Foreskin keratinocyte (primary cell): ENCODE measurements at places on chromosomes 12 and 14. TPM values are rescaled to one million over a fixed set of nuclear protein-coding genes. Genes with fewer than 3 reads are reported as not detected.

GRCh38 chr12:70400124-70400523, 34.0 kb downstream of the KCNMB4 start:
- DNase-seq: no peak

DNA sequence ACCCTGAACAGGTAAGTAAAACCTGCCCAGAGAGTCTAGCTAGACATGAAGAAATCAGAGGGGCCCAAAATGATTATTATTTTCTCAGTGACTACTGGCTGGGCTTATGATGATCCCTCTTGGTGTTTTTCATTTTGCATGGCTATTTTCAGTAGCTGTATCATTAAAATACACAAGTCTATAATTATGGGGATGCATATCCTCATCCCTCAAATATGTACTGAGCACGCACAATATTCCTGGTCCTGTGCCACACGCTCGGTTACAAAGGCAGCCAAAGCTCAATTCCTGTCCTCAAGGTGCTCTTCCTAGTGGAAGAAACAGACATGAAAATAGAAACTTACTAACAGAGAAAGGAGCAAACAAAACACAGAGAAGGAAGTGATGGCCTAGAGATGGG, 180.0 kb downstream of the DAD1 start:
- DNase-seq: no peak

The SALL2 gene
- 2.1 and 2.6 TPM in 2 replicates for total RNA-seq

GRCh38 chr12:119809023-119809422, 68.1 kb downstream of the CIT start:
- DNase-seq: no peak

GRCh38 chr12:89497005-89497404, 27.6 kb downstream of the GALNT4 start:
- no peak for DNase-seq

- peak; percentile 81 for DNase-seq
Observed at GRCh38 chr14:95524706-95525512, 8.5 kb upstream of the SYNE3 start.

GRCh38 chr14:64951724-64952123, 9.2 kb upstream of the GPX2 start:
- no peak for DNase-seq

GRCh38 chr12:115209230-115209629, 525.3 kb upstream of the TBX3 start:
- DNase-seq: no peak

DNA sequence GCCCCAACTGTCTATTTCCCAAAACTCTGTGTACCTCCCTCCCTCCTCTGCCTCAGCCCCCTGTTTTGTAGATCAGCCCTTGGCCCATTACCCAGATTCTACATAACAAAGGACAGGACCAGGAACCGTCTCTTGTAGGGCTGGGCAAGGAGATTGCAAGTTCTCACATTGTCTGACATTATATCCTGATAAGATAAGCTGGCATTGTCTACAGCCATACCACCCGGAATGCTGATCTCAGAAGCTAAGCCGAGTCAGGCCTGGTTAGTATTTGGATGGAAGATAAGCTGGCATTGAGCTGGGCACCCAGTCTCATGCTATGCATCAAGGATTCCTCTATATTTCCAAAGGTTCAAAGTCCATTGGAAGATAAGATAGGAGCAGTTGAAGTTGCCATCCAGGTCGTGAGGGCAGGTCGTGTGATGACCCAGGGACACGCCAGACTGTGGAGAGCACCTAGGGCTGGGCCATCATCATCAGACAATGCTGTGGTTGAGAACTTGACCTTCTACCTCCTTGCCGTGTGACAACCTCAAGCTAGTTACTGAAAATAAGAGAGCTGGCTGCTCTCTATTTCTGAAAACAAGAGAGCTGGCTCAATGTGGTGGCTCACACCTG, 29.5 kb downstream of the PHETA1 start:
- no peak for DNase-seq

GRCh38 chr12:15227004-15227679, 5.9 kb upstream of the RERG start:
- DNase-seq: peak; percentile 51

DNA sequence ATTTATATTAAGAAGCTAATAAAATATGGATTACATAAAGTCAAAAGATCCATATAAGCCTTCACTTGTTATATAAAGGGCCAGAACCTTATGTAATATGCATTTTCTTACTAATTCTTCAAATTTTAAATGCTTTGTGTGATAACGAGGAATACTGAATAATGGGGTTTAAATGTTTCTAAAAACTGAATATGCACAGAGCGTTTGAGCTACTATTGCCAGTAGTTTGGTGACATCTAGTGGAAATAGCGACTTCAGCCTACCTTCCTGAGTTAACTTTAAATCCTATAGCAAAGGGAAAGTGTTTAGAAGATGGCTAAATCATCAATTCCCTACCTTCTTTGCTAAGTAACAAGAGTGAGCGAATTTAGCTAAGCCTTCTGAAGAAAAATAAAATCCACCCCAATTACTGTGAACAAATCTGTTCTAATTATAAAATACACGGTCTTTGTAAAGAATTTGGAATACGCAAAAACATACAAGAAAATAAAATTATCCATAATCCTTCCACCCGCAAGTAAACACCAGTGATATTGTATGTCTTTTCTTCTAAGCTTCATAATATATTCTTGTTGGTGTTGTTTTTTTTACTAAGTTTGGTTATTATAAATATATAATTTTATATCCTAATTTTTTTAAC, 115.5 kb upstream of the G2E3 start:
- peak; percentile 4 for DNase-seq

The VDR gene
- 33.4 and 33.6 TPM in 2 replicates for total RNA-seq

DNA sequence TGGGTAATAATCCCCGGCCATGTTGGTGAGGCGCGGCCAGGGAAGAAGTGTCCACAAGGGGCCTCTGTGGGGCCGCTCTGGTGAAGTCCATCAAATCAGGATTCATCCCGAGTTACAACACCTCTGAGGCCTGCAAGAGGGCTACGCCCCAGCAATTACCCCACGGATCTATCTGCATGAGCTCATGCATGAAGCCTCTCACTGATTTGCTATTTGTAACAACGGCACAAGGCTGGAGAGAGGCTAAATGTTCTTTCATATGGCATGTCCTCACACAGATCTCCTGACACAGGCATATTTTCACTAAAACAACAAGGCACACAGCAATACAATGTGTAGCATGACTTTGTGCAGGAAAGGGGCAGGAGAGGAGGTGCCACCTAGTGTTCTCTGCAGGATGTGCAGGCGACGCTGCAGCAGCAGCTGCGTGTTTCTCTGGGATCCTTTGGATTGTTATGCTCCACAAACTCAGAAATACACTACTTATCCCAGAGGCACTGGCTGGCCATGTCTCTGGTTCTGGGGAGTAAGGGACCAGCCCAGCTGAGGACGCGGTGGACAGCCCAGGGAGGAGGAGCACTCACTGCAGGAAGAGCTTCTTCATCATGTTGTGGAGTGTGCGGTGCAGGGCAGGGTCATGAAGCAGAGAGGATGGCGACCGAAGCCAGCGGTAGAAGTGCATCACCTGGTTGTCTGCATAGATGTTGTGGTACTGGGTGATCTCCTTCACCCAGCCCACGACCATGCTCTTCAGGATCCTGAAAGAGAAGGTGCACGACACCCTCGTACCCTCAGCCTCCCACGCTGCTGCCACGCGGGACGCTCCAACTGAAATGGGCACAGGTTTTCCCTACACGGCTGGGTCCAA, 20.2 kb downstream of the P2RX2 start:
- peak; percentile 32 for DNase-seq

The TMEM30B gene
- 17.9 and 19.8 TPM in 2 replicates for total RNA-seq

The GALNT6 gene
- 73.4 and 95.8 TPM in 2 replicates for total RNA-seq

DNA sequence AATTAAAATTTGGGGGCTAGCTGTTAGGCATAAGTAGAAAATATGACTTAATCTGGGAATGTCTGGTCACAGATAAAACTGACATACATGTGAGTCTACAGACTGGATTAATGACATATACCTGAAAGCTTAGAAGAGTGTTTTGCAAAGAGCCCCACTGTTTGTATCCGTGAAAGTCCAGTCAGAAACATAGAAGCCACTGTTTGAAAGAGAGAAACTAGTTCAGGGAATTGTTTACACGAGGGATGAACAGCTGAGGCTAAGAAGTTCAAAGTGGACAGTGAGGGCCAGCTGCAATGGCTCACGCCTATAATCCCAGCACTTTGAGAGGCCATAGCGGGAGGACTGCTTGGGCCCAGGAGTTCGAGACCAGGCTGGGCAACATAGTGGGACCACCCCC, 36.2 kb upstream of the SGPP1 start:
- no peak for DNase-seq

DNA sequence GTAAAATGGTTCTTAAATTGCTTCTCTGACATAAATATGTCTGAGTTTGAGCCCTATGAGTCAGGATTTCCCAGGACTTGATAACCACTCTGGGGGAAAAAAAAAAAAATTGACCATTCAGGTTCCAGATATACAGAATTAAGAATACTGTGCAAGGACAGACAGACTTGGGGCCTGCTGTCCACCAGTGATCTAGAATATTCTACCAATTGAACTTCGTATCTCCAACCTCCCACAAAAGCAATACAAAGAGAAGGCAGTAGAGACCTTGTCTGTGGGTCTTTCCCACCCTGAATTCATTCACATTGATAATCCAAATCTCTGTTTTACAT, 4.1 kb downstream of the SINHCAF start:
- DNase-seq: no peak

The GSG1 gene
- total RNA-seq: not detected in 2 replicates

GRCh38 chr12:38350342-38351174, 34.0 kb downstream of the ALG10B start:
- no peak for DNase-seq

The AQP6 gene
- 0.03 and 0.11 TPM in 2 replicates for total RNA-seq

GRCh38 chr12:21354641-21355040, 18.1 kb upstream of the IAPP start:
- no peak for DNase-seq

The COX14 gene
- 42.7 and 44.0 TPM in 2 replicates for total RNA-seq

DNA sequence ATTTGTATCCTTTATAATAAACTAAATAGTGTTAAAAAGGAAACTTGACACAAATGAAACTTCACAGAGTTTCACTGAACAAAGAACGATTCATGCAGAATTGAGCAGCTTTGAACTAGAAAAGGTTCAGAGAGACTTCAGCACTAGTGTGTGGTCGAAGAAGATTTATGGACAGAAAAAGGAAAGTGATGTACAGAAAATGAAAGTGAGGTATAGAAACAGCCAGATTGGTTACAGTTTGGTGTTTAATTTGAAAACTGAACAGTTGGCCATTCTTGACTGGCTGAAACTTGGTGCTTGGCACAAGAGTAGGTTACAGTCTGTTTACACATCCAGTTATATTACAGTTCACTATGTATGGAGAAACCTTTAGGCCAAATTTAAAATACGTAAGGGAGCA, 207.1 kb downstream of the GALC start:
- no peak for DNase-seq

The FAM234B gene
- total RNA-seq: 5.0 and 6.0 TPM in 2 replicates

The CEP170B gene
- 35.1 and 37.3 TPM in 2 replicates for total RNA-seq

The PNN gene
- 33.5 and 48.7 TPM in 2 replicates for total RNA-seq
